ENCODE measurements at places on chromosomes 1 and 21. TPM values are rescaled to one million over a fixed set of nuclear protein-coding genes. Genes with fewer than 3 reads are reported as not detected.

The TBCE gene
- polyA plus RNA-seq = 20.0 TPM

The DDR2 gene
- 2.7 TPM for polyA plus RNA-seq

The RNF223 gene
- polyA plus RNA-seq = not detected

The DIRAS3 gene
- 2.1 TPM for polyA plus RNA-seq

The DMRTA2 gene
- polyA plus RNA-seq = 19.7 TPM

The DRAM2 gene
- 59.3 TPM for polyA plus RNA-seq
